ENCODE measurements at places on chromosomes 7 and 10. TPM values are rescaled to one million over a fixed set of nuclear protein-coding genes. Genes with fewer than 3 reads are reported as not detected.

Gene KDM7A
- 17.9 TPM for total RNA-seq

Gene ANKRD2
- not detected for total RNA-seq

Gene ADIRF
- total RNA-seq, result not detected

Gene FOXK1
- 30.0 TPM for total RNA-seq

Gene LIPN
- total RNA-seq, result not detected

Gene FGFR2
- not detected for total RNA-seq

Gene ENO4
- total RNA-seq, result not detected

Gene PAX4
- not detected for total RNA-seq

Gene PGAM2
- not detected for total RNA-seq

Gene PEX1
- 16.0 TPM for total RNA-seq

Gene COL28A1
- total RNA-seq, result not detected

Gene CTAGE8
- total RNA-seq, result 1.9 TPM

Gene IQUB
- not detected for total RNA-seq

Gene MYL10
- not detected for total RNA-seq

Gene GDF10
- 0.30 TPM for total RNA-seq

DNA sequence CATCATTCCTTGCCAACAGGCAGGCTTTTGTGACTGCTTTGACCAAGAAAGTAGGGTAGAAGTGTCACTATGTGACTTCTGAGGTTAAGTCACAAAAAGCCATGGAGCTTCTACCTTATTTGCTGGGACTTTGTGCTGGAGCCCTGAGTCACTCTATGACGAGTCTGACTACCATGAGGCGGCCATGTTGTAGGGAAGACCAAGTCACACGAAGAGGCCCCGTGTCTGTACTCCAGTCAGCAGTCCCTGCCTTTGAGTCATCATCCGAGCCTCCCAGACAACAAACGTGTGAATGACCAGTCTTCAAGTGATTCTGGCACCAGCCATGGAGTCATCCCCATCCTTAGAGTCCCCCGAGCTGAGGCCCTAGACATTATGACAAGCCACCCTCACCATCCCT lies 3.5 kb upstream of the MYL10 start:
- DNase-seq, result peak; percentile 35

DNA sequence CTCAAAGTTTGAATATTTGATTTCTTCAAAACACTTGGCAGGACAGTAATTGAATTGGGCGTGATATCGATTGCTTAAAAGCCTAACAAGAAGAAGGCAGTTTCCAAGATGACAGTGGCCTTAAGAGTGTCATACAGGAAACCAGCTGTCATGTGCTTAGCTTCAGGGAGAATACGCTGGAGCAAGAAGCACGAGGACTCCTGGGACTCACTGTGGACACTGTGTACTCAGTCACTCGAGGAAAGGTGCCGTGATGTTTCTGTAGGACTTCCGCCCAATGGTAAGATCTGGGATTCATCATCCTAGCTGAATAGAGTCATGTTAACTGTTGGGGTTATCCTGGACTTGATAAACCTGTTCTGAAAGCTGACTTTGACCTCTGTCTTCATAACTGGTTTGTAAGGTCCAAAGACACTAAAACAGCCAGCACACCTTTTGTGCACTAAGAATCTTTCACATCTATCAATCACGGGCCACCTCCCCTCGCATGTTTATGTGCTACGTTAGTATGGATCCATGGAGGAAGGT lies 113.5 kb downstream of the CELF2 start:
- DNase-seq, result no peak

- no peak for DNase-seq
Observed at GRCh38 chr7:25261545-25262140, 33.4 kb upstream of the NPVF start.

DNA sequence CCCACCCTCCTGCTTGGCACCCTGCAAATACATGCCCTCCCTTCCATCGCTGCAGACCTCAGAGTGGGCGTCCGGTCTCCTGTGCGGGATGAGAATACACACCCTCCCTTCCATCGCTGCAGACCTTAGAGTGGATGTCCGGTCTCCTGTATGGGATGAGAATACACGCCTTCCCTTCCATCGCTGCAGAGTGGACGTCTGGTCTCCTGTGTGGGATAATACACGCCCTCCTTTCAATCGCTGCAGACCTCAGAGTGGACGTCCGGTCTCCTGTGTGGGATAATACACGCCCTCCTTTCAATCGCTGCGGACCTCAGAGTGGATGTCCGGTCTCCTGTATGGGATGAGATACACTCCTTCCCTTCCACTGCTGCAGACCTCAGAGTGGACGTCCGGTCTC lies 128.1 kb downstream of the VIPR2 start:
- DNase-seq, result no peak

DNA sequence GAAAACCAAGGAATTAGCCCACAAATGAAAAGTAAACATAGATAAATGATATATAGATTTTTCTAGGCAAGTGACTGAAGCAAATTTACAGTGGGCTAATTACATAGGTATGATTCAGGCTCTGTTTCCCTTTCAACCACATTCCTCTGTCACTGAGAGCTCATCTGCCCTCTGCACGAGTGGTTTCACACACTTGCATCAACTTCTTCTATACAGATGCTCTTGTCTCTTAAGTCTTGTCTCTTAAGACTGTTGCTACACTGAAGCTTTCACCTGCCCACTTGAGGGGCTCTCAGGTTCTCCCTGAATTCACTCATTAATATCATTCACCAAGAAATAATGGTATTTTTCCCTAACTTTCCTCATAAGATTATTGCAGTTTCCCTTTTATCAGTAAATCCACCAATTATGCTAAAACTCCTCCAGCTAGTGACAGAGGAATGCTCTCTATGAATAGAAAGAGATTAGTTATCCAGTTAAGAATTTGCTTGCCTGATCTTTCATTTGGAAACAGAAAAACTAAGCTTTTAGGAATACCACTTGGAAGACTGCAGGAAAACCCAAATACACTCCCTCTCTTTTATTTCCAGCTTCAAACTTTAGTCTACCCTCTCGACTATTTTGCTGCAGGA lies 95.7 kb downstream of the ELAPOR2 start:
- DNase-seq, result peak; percentile 39

- peak; percentile 55 for DNase-seq
Observed at GRCh38 chr7:101816595-101817470, 593 bp upstream of the CUX1 start.

DNA sequence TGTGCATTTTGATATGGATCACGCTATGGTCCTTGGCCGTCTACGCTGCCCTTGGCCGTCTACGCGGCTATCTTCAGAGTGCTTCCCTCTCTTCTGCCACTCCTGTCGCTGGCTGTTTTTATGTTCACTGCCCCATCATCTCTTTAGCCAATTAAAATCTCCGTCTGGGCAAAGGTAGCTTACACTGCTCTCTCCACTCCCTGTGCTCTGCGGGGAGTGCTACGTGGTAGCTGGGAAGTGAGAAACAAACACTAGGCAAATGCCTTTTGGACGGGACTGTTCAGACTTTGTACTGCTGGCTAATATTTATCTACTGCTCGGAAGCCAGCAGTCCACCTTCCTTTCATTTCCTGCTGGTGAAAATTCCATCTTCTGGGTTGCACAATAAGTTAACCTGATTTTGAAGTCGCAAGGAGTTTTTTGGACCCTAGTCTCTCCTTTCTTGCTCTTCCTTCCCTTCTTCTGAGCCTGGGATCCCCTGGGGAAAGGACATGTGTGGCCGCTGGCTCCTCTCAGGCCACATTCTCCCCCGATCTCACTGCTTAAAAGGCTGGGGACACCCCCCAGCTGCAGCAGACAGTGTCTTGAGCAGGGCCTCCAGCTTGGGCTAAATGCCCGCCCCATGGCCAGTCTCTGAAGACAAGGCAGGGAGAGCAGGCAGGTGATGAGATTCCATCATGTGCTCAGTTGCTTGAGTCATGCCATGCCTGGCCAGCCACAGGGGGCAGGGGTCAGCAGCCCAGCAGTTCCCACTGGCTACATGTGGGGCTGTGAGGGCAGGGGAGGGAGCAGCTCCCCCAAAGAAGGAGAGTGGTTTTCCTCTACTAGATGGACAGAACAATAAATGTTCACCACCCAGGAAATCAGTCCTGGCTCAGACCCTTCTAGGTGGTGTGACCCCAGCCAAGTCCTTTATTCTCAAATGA lies 25.5 kb upstream of the RBM33 start:
- DNase-seq, result no peak

DNA sequence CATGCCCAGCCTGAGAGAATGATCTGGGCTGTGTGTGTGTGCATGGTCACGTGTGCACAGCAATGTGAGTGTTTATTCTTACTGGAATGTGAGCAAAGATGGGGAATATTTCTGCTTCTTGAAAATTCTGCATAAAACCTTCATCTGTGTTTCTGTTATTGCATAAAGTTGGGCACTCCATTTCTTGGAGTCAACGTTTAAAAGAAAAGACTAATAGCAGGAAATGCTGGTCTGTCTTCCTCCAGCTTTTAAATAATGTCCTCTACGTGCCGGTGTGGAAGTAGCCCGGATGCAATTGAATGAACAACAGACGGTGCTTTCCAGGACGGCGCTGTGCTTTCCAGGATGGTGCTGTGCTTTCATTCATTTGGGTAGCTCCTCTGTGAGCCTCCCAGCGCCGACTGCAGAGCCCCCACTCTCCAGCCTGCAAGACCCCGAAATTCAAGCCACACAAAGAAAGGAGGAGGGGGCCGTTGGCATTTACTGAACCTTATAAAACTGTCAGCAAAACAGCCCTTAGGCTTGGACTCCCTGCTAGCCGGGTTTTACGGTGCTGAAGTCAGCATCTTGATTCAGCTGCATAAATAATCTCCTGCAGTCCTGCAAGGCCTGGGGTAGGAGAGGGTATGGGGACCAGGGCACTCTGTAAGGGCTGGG lies 158.2 kb upstream of the PRKCQ start:
- DNase-seq, result peak; percentile 22

DNA sequence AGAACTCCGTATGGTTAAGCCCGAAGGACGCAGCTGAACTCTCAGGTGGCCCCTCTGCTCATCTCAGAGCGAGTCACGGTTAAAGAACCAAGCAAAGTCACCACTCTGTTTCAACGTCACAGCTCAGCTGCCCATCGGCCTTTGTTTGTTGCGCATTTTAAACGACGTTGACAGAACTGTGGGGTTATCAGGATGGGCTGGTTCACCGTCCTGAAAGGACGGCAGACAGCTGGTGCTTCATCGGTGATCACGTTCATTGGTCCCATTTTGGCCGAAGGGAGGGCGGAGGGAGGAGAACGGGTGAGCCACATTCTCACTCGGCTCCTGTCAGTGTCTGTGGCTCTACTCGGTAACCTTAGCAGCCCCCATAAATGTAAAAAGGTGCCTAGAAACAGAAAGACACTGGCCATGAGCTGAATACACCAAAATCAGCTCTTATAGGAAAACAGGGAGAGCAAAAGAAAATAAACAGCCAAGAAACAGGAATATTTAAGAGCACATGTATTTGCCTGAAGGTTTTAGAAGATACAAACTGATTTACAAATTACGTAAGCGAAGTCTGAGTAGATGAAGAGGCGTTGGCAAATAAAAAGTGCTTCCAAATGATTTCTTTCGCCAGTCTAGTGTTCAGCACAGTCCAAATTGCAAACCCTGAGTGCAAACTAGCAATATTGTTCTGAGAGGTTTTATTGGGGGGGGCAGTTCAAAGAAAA lies 8.4 kb downstream of the PRKAG2 start:
- DNase-seq, result no peak

- DNase-seq, result no peak
Observed at GRCh38 chr10:4568086-4568485, 257.9 kb upstream of the AKR1E2 start.

DNA sequence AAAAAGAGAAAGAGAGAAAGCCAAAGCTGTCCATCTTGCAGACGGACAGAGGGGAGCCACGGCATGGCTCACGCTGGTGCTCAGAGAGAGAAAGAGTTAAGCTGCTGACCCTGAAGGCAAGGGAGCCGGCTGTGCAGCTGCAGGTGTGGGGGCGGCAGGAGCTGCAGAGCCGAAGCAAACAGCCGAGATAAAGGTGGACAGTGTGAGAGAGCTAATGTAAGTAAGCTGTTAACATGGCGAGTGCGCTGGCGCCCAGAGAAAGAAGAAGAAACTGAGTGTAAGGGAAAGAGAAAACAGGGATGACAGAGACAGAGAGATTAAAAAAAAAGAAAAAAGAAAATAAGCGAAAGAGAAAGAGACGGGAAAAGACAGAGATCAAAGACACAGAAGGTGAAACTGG lies 18.2 kb downstream of the COL17A1 start:
- DNase-seq, result no peak

- no peak for DNase-seq
Observed at GRCh38 chr10:19658131-19658530, 158.1 kb upstream of the PLXDC2 start.

- DNase-seq, result no peak
Observed at GRCh38 chr7:47283497-47284131, 298.3 kb downstream of the TNS3 start.

- DNase-seq, result no peak
Observed at GRCh38 chr7:48421357-48421756, 250.1 kb downstream of the ABCA13 start.

DNA sequence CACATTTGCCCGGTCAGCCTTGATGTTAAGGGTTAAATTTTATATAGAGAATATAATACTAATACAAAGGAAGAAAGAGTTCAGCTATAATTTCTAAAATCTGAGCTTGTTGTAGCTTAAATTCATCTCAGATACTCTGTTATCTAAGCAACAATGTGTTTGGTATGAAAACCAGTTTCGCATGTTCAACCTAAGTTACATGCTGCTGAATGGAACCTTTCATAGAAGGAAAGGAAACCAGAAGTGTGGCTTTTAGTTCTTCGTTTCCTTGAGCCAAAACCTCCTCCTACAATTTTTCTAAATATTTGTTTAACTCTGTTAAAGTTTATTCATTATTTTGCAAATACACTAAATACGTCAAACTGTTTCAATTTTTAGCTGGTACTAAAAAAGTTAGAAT lies 18.5 kb downstream of the AGR2 start:
- DNase-seq, result no peak

DNA sequence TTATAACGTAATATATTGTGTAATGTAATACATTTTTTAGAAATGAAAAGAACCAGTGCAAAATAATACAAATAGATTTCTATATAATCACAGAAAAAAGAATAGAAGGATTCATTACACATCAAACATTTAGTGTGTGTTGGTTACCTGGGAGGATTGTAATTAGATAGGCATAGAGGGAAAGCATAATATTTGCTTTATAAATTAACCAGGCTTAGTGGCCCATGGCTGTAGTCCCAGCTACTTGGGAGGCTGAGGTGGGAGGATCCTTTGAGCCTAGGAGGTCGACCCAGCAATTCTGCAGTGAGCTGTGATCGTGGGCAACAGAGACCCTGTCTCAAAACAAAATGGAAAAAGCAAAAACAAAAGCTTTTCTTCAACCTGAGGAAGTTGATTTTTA lies 5.0 kb upstream of the CNOT4 start:
- DNase-seq, result no peak

- DNase-seq, result no peak
Observed at GRCh38 chr10:570628-571163, 118.8 kb downstream of the DIP2C start.

GRCh38 chr10:43122096-43122495 lies 16.1 kb upstream of the CSGALNACT2 start:
- no peak for DNase-seq

DNA sequence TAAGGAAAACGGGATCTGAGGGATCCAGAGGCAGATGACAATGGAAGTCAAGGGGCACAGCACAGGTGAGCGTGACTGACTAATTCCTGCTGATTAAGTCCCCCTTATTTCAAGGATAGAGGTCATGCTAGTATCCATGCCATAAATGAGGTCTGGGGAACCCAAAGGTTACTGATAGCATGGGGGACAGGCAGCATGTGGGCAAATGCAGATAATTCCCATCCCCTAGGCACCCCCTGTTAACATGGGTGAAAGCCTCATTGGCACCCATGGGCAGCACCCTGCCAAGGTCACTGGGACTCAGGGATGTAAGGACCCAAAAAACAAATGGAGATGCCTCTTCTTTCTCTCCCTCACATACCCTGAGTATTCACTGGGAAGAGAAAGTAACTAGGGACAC lies 139.7 kb downstream of the WDR11 start:
- DNase-seq, result no peak

All from activated CD4-positive, alpha-beta T cell treated with anti-CD3 and anti-CD28 coated beads for 36 hours (primary cell).